ENCODE measurements at places on chromosomes 13 and 19.

GRCh38 chr13:114092468-114092867, 40.0 kb downstream of the RASA3 start:
- no peak for DNase-seq

- no peak for DNase-seq
Measured at GRCh38 chr19:52679598-52679997, 41.4 kb upstream of the ZNF83 start.

GRCh38 chr19:35742121-35742724, at the start of gene IGFLR1:
TSS of gene IGFLR1 (minus strand) at chr19:35742452. CDS start at chr19:35741180, 1,272 bp downstream.
- peak; percentile 51 for DNase-seq

DNA sequence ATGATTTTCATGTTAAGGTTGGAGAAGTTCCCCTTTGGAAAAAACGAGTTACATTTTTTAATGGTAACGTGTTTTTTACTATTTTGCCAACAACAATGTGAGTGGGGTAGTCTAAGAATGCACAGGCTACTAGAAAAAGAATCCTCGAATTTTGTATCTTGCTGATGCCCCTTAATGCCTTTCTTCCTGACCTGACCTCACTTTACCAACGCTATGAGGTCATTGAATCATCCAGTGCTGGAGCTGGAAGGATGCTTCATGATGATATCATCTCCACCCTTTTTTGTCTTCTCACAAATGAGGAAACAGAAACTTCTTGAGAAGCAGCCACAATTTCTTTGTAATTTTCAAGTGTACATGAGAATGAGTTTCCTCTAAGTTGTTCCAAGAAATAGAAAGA, 8.2 kb upstream of the UBL3 start:
- no peak for DNase-seq

GRCh38 chr19:41327576-41328156, 17.7 kb downstream of the CCDC97 start:
- DNase-seq: peak; percentile 73

DNA sequence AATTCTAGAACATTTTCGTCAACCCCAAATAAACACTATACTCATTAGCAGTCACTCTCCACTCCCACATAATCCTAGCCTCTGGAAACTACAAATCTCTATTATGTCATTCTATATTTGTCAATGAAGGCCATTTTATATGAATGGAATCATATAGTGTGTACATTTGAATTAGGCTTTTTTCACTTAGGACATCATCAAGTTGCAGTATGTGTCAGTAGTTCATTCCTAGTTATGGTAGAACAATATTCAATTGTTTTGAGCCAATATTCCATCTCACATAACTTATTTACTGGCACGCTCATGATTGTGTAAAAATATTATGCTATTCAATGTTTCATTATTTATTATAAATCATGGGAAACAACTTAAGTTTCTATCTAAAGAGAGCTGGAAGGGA, 1610.4 kb upstream of the MIR17HG start:
- DNase-seq: no peak

DNA sequence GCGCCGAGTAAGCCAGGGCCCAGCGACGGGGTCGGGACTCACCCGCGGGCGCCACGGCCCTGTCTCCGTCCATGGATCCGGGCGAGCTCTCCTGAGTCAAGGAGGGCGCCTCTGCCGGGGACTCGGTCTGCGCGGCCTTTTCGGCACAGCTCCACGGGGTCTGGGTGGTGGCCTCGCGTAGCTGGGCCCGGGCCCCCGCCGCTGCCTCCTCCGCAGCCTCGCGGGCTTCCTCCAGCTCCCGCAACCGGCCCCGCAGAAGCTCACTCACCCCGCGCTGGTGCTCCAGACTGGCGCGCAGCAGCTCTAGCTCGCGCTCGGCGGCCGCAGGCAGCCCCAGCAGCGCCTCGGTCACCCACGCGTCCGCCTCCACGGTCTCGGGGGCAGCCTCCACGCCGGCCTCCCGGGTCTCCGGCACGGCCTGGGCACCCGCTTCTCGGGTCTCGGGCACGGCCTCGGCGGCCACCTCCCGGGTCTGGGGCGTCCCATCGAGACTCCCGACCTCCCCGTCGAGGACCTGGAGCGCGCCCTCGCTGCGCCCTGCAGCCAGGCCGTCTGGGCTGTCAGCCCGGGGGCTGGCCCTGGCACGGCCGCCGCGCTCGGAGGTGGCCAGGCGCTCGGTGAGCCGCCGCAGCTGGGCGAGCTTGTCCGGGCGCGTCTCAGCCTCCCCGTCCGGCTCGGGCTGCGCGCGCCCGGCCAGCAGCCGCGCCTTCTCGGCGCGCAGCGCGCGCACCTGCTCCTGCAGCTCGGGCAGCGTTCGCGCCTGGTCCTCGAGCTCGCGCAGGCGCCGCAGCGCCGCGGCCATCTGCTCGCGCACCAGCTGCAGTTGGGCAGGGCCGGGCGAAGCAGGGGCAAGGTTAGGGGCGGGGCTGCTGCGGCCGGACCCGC, 8.4 kb downstream of the KANK3 start:
- DNase-seq: no peak

DNA sequence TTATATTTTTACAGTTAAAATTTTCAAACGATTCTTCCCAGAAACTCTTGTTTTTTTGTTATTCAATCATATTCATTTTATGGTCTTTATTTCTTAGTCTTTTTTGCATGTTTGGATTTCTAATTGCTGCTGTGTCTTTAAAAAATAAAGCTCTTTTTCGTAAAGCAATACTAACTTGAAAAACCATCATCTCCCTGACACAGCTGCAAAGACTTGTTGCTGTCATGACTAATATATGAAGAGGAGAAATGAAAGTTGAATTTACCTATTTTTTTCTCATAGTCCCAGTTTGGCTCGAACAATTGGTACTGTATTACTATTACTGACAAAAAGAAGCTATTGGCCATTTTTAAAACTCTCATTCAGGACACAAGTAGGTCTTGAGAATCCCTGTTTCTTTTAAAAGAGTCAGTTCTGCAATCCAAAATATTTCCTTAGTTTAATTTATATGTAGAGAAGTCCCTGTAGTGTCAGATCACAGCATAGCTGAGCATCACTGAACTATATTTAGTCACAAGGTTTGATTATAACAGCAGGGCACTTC, 12.1 kb upstream of the SPART start:
- no peak for DNase-seq

DNA sequence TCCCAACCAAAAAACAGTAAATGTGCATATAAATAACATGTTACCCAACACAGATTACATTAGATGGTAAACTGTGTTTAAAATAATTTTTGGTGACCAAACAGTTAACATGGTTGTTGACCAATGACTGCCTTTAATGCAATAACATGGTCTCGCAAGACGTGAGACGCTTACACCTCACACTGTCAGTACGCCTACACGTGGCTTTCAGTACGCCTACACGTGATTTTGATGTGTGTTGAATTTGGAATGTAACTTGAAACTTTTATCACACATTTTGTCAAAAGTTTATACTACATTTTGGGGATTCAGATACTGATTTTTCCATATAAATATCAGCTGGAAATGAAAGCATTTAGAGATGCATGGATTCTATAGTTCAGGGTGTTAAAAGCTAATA, 32.0 kb downstream of the SLC7A9 start:
- no peak for DNase-seq

GRCh38 chr13:31742097-31742734, 2.9 kb downstream of the RXFP2 start:
- DNase-seq: peak; percentile 52

DNA sequence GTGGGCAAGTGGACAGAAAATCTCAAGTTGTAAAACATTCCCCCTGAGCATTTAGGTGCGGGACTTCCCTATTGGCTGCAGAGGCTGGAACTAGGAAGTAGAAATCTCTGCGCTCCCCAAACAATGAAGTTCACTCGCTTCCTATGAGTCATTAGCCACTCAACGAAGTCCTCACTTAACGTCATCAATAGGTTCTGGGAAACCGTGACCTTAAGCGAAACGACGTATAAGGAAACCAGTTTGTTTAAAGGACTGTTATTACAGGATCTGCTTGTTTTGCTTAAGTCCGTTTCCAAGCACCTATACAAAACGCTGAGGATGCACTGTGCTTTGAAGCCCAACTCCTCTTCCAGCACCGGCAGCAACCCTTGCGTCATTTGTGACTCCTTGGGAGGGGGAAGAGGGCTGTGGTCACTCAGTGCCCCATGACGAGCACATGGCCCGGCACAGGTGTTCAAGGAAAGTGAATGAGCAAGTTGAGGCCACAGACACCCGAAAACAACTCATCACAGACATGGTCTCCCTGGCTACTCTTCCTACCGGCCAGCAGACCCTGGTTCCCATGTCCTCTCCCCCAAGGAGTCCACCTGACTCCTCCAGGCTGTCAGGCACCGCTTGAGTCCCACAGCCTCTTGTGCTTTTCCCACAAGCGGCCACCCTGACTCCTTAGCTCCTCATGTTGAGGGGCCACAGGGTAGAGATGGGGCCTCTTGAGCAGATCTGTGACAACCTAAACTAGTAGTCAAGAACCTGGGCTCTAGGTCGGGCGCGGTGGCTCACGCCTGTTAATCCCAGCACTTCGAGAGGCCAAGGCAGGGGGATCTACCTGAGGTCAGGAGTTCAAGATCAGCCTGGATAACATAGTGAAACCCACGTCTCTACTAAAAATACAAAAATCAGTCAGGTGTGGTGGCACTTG, 4.8 kb downstream of the RPS16 start:
- DNase-seq: no peak

GRCh38 chr19:48757741-48758144, 2.4 kb downstream of the FGF21 start:
- DNase-seq: no peak

DNA sequence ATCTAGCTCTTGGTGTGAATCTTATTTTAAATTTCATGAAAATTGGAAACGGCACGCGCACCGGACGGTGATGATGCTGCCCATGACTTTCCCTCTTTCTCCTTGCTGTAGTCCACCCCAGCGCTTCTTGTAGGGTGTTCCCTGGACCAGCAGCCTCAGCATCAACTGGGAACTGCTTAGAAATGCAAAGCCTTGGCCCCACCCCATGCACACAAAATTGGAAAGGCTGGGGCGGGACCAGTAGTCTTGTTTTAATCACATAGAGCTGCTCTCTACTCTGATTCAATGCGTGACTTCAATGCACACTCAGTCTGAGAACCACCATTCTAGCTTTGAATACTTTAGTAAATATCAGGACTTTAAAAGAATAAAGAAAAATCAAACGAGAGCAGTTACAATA, 427.1 kb downstream of the EFNB2 start:
- DNase-seq: no peak

DNA sequence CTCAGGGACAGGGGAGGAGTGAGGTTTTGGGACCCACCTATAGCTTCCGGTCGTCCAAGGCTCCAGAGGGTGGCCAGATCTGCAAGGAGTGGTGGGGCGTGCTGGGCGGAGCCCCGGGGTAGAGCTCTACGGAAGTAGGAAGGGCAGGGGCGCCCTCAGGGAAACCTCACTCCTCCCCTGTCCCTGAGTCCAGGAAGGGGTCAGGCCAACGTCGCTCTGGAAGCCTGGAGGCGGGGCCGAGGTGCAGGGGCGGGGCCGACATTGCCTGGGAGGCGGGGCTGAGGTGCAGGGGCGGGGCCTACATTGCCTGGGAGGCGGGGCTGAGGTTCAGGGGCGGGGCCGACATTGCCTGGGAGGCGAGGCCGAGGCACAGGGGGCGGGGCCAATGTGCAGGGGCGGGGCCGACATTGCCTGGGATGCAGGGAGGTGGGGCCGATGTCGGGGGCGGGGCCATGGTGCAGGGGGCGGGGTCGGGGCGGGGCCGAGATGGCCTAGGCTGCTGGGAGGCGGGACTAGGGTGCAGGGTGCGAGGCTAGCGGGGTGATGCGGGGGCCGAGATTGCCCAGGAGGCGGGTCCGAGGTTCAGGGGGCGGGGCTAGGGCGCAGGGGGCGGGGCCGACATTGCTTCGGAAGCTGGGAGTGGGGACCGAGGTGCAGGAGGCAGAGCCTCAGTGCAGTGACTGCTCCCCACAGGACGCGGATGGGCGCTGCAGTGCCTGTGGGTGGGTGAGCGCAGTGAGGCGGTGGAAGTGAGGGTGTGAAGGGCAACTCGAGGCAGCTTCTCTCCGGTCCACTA, 4.9 kb upstream of the PALM start:
- peak; percentile 91 for DNase-seq

DNA sequence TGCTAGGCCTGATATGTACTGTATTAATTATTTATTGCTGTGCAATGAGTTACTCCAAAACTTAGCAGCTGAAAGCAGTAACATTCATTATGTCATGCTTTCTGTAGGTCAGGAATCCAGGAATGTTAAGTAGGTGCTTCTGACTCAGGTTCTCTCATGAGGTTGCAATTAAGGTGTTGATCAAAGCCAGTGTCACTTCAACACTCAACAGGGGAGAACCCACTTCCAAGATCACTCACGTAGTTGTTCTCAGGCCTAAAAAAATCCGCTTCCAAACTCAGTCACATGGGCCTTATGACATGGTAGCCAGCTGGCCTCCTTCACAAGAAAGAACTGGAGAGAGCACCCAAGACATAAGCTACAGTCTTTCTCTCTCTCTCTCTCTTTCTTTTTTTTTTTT, 211.1 kb upstream of the NBEA start:
- DNase-seq: no peak

DNA sequence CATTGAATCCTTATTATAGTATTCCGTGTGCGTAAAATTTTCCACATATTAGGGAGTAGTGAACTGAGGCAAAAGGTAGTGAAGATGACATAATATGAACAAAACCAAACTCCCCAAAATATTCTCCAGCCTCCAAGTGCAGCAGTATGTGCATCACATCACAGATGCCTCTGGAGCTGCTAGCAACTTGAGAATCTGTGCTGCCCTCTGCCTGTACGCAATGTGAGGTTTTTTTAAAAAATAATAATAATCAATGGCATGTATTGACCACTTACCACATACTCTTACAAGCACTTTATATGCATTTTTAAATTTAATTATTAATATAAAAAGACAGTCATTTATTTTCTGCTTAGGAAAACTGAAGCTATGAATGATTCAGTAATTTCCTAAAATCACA, 583.0 kb upstream of the SPRY2 start:
- no peak for DNase-seq

GRCh38 chr19:1987197-1988187, 28.0 kb downstream of the BTBD2 start:
- no peak for DNase-seq

- DNase-seq: peak; percentile 93
Measured at GRCh38 chr19:12789904-12790619, 1.2 kb upstream of the JUNB start.

- DNase-seq: no peak
Measured at GRCh38 chr13:21742096-21742495, 71.2 kb downstream of the FGF9 start.

DNA sequence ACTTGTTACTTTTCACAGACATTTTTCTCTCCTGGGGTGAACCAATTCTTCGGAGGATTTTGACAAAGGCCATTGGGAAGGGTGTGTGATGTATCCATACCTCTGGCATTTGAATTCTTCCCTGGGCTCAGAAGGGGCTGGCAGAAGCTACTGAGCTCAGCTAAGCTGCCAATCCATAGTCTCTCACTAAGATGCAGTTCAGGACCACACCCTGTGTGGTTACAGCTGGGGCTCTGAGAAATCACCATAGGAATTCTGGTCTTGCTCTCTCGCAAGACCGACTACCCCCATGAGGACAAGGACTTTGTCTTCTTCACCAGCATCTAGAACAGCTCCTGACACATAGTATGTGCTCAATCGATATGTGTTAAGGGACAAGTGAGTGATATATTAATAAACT, 6.0 kb downstream of the C13orf42 start:
- no peak for DNase-seq

GRCh38 chr13:108915095-108915633, 285.8 kb downstream of the MYO16 start:
- no peak for DNase-seq
